ENCODE measurements at places on chromosomes 6 and 20. TPM values are rescaled to one million over a fixed set of nuclear protein-coding genes. Genes with fewer than 3 reads are reported as not detected.

FABP7 gene
- total RNA-seq, result not detected

PRDM1 gene
- 0.15 TPM for total RNA-seq

CST5 gene
- not detected for total RNA-seq

SLC2A10 gene
- 43.5 TPM for total RNA-seq

GFRA4 gene
- not detected for total RNA-seq

ADGRF1 gene
- not detected for total RNA-seq

BCAS1 gene
- total RNA-seq, result not detected

ZBTB22 gene
- 22.1 TPM for total RNA-seq

FOXF2 gene
- total RNA-seq, result not detected

GABRR1 gene
- not detected for total RNA-seq

RSPO4 gene
- total RNA-seq, result not detected

SLC35D3 gene
- not detected for total RNA-seq

PLG gene
- total RNA-seq, result not detected

GUCA1A gene
- total RNA-seq, result not detected

NHLRC1 gene
- total RNA-seq, result 1.1 TPM

WFDC2 gene
- total RNA-seq, result not detected

SPATA25 gene
- 1.2 TPM for total RNA-seq

TAAR5 gene
- not detected for total RNA-seq

KCNK5 gene
- not detected for total RNA-seq

CPNE5 gene
- total RNA-seq, result not detected

DLK2 gene
- total RNA-seq, result 1.1 TPM

BEND6 gene
- 10.9 TPM for total RNA-seq

KIF6 gene
- total RNA-seq, result 0.62 TPM

AVP gene
- total RNA-seq, result not detected

PLN gene
- not detected for total RNA-seq

HLA-DPB1 gene
- total RNA-seq, result 2.9 TPM

ELOVL4 gene
- 6.1 TPM for total RNA-seq

ENPP4 gene
- total RNA-seq, result 4.4 TPM

YWHAB gene
- 201 TPM for total RNA-seq

SAMD3 gene
- total RNA-seq, result not detected

CDH4 gene
- 1.1 TPM for total RNA-seq

AGER gene
- 4.9 TPM for total RNA-seq

BMP6 gene
- total RNA-seq, result not detected

Measured in chondrocyte (in vitro differentiated cells).